ENCODE measurements at places on chromosomes 3 and 15. TPM values are rescaled to one million over a fixed set of nuclear protein-coding genes. Genes with fewer than 3 reads are reported as not detected.

IL17RB gene
- total RNA-seq: 1.0 TPM

RAD51 gene
- total RNA-seq: 9.2 TPM

SOX14 gene
- not detected for total RNA-seq

CFAP20DC gene
- 4.2 TPM for total RNA-seq

- DNase-seq: no peak
These were observed 7.5 kb downstream of the GOLGA6L2 start for GRCh38 chr15:23439513-23439912.

DNA sequence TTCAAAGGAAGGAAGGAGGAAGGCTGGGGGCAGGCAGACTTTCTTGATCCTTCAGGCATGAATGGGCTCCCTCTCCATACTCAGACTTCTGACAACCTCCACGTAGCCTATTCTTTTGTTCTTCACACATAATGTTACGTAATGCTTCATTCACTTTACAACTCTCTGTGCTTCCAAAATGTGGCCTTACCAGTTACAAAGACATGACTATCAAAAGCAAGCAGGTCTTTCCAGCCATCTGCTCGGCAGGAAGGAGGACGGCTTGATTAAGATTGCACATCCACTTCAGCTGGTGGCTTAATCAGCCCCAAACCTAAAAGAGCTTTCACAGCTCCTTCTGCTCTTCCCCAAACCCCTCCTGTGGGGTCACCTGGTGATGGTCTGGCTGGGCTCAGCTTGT, 263.2 kb downstream of the XXYLT1 start:
- DNase-seq: no peak

DNA sequence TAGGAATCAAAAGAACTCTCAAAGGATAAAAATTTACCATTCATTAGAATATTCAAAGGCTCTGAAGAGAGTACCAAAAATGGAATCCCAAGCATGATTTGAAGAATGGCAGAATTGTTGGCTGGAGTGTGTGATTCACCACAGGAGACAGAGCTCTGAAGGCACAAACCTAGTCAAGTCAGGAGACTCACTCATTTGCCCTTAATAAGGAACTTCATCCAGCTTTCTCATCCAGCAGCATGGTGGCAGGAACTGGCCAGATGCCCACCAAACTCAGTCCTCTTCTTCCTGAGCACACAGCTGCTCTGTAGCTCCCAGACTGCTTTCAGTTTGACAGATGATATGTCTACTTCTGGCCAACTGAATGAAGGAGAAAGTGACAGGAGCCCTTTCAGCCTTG, 16.5 kb upstream of the HEG1 start:
- DNase-seq: peak; percentile 72

DNA sequence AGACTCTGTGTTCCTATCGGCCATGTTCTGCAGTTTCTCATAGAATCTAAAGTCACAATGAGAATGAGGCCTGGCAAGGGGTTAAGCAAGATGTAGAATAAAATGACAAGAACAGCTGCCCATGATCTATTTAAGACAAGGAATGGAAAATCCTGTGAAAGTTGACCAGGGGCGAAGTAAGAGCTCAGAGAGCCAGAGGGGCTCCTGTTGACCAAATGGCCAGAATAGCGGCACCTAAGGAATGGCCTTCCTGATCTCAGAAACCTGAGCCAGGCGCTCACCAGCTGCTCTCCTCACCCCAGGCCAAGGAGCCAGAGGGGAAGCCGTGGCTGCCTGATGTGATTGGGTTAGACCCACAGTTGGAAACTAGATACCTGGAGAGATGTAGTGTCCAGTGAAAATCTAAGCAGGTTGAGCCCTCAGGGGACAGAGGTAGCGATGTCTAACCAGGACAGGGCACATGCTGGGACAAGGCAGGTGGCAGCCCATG, 106.1 kb upstream of the NDN start:
- DNase-seq: peak; percentile 53

GRCh38 chr3:10223676-10224639, 24.3 kb upstream of the TATDN2 start:
- no peak for DNase-seq

GRCh38 chr3:138775254-138775595, 59.5 kb downstream of the PIK3CB start:
- DNase-seq: no peak

DNA sequence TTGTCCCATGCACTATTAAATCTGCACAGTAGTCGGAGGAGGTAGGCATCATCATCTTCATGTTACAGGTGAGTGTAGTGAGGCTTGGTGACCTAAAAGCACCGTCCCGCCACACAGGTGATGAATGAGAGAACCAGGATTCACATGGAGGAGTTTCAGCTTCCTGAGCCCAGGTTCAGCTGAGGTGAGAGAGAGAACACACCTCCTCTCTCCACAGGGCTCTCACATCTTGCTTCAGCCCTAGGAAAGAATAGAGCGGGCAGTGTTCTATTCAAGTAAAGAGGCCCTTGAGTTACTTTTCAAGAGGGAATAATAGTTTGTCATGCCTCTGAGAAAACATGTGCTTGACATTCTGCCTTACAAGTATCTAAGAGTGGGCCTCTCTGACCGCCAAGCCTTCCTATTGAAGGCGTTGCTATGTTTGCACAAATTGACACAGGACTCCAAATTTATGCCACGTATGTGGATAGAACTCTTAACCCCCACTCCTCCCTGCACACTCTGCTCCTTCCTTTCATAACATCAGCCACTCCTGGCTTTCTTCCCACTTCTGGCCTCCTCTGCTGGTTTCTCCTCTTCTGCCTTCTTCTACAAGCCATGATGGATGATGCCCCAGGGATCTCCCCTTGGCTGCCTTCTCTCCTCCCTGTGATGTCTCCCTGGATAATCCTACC, 138.3 kb upstream of the ABHD17C start:
- DNase-seq: no peak

GRCh38 chr3:126852511-126852910, 130.4 kb upstream of the PLXNA1 start:
- DNase-seq: no peak

Data from tongue (tissue), 3 donors.